Activated CD8-positive, alpha-beta memory T cell treated with anti-CD3 and anti-CD28 coated beads for 1 hour (primary cell): ENCODE measurements at places on chromosomes 6 and 20.

GRCh38 chr6:140370441-140370840 lies 996.0 kb upstream of the CITED2 start:
- no peak for DNase-seq

GRCh38 chr6:4840169-4840568 lies 64.0 kb downstream of the CDYL start:
- DNase-seq: no peak

DNA sequence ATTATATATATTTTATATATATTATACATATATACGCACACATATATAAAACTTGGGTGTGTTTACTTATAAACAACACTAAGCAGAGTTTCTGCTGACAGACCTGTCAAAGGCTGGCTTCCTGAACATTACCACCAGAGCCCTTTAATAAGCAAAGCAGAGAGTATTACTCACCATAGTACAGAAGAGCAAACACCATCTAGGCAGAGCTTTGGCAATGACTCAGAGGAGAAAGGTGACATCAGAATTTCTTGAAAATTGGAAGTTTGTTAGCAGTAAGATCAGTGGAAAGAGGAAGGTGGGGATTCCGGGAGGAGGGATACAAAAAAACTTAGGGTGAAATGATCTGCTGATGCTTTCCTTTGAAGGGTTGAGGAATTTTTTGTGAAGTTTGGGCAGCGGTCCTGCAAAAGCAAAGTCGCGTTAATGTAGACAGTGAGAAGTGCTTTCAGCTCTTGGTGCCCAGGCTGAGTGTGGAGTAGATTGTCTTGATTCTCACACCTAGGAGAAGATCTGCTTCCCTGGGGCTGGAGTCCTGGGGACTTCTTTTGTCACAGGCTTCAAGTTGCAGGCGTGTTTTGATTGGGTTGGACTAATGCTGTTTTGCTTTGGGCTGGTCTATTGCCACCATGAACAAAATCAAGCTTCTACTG lies 109.6 kb upstream of the BACH2 start:
- DNase-seq: no peak

- no peak for DNase-seq
These were observed 3.9 kb upstream of the ECI2 start for GRCh38 chr6:4139272-4139671.

- DNase-seq: no peak
These were observed 3.8 kb upstream of the CHRNA4 start for GRCh38 chr20:63364801-63365585.

DNA sequence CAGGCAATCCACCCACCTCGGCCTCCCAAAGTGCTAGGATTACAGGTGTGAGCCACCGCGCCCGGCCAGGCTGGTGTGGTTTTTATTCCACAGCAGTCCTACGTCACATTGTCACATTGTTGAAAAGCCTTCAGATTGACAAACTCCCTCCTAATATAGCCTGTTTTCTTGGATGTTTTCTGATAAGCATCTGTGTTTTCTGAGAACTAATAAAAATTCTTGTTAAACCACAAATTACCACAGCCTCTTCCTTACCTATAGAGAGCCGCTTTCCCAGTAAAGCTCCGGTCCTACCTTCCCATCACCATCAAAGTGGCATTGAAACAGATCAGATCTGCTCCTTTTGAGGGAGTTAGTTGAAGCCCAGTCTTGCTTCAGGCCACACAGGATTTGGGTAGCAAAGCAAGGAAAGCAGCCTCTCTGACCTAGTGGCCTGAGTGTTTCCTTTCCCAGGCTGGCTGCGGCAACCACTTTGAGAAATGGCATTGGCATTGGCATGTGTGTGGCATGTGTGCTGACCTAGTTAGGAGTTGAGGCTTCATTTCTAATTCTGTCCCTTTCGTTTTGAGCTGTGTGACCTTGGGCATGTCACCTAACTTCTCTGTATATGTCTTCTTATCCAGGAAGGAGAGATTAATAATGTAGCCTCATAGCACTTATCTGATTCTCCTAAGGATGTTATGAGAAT lies 1.7 kb upstream of the PKIG start:
- no peak for DNase-seq

DNA sequence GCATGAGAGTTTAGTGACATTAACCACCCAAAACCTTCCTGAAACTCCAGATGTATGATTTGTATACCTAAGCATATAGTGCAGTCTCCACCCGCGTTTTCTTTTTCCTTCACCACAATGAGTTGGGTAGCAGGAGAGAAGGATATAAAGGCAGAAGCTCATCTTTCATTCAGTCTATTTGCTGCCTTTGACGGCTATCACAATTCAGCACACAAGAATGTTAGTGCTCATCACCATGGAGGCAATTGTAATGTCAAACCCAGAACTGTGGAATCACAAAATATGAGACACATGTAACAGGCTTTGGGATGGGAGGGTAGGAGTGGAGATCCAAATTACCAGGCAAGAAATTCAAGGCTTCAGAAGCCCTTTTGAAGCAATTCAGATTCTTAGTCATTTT lies 17.6 kb downstream of the ZHX3 start:
- no peak for DNase-seq

- no peak for DNase-seq
These were observed 343.7 kb downstream of the HAO1 start for GRCh38 chr20:7596541-7596940.

DNA sequence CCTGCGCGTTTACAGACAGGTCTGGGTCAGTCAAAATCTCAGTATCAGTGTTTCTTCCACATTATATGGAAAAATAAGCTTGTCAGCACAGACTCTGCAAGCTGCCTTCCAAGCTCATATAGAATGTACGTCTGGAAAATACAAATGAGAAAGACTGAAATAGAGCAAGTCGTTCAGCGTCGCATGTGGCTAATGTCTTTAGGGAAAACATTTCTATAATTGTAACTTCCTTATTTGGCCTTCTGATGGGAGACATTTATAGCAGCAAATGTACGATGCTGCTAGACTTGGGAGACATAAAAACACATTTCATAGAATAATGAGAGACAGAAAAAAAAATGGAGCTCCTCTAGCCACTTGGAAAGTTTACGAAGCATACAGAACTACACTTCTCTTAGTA lies 122.2 kb downstream of the KIF16B start:
- no peak for DNase-seq

- DNase-seq: no peak
These were observed 179.6 kb upstream of the CCN2 start for GRCh38 chr6:132130626-132131298.

DNA sequence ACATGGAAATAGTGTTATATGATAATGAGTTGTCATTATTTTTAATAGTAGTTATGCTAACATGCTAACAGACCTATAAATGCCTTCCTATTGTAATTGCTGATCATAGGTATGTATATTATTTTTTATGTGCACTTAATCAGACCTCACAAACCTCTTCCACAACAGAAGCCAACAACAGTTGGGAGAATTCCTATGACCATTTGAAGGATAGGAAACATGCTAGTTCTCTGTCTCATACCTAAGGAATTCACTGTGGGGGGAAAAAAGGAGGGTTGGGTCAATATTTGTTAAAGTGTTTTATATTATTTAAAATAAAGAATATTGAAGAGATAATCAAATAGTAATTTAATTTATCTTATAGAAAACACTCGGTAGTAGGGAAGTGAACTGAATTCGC lies 990.9 kb downstream of the EPHA7 start:
- no peak for DNase-seq

- no peak for DNase-seq
These were observed at the start of gene SPACA1 for GRCh38 chr6:88047510-88048150. Gene SPACA1 (plus strand): TSS chr6:88047841. CDS start chr6:88047906, 65 bp downstream.

GRCh38 chr6:21873562-21873961 lies 280.0 kb downstream of the SOX4 start:
- DNase-seq: no peak

DNA sequence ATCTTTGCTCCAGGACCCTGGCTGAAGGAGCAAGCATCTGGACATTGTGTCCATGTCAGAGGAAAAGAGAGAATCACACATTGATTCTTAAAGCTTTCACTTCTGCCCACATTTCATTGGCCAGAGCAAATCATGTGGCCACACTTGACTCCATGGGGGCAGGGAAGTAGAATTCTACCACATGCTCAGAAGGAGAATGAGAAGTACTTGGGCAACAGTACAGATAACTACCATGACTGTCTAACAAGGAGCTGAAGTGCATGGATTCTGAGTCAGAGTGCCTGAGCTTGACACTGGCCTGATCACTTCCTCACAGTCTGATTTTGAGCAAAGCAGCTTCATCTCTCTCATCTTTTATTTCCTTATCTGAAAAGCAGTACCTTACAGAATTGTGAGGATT lies 38.6 kb downstream of the GHRH start:
- no peak for DNase-seq

DNA sequence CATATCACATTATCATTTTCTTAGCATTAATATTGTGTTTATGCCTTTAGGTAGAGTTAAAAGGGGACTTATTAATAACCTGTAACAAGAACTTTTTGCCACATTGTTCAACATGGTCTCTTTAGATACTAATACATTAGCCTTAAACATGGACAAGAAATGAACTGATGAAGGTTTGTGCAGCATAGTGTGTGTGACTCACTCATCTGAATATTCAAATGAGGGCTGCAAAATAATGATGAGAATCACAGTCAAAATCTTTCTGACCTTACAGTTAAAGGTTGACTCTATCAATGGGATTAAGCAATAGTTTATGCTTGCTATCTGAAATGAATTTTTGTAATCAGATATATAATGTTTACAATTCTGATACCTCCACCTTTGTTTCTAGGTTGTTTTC lies 1189.3 kb upstream of the CITED2 start:
- DNase-seq: no peak

- DNase-seq: no peak
These were observed 67.4 kb downstream of the BTBD9 start for GRCh38 chr6:38572186-38572813.

DNA sequence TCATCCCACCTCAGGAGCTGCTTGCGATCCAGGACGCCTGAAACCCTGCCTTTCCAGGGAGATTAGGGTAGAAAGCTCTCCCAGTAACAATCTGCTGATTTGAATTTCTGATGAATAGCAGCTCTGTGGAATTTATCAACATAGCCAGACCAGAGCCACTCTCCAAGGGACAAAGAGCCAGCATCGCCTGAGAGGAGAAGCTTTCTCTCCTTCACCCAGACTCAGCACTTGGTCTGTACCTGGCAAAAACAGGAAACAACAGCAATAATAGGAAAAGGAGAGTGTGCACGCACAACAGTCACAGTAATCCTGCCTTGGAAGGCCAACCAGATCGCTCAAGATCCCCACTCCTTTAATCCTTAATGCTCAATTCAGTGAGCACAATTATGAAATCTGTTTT lies 22.3 kb upstream of the ROS1 start:
- DNase-seq: no peak

- no peak for DNase-seq
These were observed 195.4 kb downstream of the TBX18 start for GRCh38 chr6:84568971-84569370.

DNA sequence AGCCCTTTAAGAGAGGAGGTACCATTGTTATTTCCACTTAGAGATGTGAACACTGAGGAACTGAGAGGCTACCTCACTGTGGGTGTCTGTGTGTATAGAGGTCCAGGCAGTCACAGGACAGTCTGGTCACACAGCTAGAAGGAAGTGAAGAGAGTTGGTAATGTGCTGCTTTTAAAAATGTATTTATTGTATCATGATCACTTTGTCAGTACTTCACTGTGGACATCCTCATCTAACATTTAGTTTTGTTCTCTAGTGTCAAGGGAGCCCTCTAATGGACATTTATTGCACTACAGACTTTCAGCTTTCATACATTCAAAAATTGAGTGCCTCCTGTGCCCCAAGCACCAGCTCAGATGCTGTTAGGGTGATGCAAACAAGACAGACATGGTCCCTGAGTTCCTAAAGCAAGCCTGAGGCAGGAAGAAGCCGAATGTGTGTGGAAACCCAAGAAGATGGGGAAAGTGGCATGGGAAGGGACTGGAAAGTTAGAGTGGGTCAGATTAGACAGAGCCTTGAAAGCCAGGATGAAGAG lies 123.0 kb downstream of the SLC16A10 start:
- DNase-seq: no peak

DNA sequence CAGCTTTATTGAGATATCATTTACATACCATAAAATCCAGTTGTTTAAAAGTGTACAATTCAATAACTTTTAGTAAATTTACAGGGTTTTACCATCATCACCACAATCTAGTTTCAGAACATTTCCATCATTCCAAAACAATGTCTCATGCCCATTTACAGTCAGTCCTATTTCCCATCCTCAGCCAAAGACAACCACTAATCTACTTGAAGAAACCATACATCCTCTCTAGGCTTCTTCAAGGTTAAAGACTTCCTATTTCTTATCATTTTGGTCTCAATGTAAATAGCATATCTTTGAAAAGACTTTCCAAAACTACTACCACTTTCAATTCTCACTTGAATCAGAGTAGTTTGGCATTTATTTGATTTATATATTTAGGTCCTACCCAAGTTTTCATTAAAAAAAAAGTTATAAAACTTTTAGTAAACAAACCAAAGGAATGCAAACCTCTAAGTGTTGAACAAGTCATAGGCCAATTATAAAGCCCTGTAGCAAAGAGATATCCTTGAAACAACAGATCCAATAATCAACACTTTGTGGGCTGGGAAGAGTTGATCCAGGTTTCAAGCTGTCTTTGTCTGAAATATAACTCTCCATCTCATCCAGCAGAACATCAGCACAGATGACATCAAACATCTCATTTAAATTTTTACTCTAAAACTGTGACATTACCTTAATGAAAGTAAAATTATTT lies 211.3 kb upstream of the RUNX2 start:
- DNase-seq: no peak

DNA sequence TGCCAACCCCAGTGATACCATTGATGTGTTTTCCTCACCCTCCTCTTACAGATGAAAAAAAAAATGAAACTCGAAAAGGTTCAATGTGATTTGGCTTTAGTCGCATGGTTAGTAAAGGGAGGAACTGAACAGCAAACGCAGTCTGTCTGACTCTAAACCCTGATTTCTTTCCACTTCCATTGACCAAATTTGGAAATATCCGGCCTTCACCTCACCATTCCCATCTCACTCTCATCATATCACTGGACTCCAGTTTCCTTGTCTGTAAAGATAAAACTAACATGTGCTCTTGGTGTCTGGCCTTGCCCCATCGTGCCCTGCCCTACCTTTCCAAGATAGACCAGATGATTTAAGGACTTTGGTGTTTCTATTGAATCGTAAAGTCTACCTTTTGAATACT lies 48.7 kb upstream of the ADGRF1 start:
- no peak for DNase-seq

DNA sequence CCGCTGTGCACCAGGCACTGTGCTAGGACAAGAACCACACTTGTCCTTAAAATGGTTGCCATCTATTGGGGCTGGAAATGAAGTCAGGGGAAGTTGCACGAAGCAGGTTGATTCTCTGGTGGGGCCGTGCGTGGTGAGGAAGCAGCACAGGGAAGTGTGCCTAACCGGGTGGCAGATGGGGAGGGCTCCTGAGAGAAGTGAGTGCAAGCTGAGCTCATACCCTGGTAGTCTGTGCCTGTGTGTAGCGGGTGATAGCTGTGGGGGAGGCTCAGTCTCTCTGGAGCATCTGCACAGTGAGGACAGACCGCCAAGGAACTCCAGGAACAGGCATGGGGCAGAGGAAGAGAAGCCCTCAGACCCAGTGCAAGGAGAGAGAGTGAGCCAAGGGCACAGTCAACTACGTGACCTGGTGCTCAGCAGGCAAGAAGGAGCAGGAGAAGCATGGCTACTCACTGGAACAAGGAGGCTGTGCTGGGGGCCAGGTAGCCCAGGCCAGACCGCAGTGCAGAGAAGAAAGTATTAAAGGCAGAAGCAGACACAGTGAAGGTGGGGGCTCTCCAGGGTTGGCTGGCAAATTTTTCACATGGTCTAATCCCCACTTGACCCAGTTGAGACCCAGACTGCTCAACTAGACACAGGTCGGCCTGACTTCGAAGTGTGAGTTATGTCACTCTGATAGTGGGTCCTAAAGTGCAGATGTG lies 155.0 kb downstream of the CDH26 start:
- DNase-seq: no peak

GRCh38 chr20:32894026-32894483 lies 35.3 kb downstream of the EFCAB8 start:
- DNase-seq: no peak
